GM23338 (cell line): ENCODE measurements at places on chromosomes 7 and 10. TPM values are rescaled to one million over a fixed set of nuclear protein-coding genes. Genes with fewer than 3 reads are reported as not detected.
A peak's percentile ranks its signal among the peaks of the same experiment; 100 is the strongest.

GRCh38 chr7:98629001-98629431, 11.9 kb downstream of the NPTX2 start:
- no peak for DNase-seq

GRCh38 chr7:139321071-139321745, 19.9 kb upstream of the FMC1 start:
- DNase-seq: peak; percentile 75

DNA sequence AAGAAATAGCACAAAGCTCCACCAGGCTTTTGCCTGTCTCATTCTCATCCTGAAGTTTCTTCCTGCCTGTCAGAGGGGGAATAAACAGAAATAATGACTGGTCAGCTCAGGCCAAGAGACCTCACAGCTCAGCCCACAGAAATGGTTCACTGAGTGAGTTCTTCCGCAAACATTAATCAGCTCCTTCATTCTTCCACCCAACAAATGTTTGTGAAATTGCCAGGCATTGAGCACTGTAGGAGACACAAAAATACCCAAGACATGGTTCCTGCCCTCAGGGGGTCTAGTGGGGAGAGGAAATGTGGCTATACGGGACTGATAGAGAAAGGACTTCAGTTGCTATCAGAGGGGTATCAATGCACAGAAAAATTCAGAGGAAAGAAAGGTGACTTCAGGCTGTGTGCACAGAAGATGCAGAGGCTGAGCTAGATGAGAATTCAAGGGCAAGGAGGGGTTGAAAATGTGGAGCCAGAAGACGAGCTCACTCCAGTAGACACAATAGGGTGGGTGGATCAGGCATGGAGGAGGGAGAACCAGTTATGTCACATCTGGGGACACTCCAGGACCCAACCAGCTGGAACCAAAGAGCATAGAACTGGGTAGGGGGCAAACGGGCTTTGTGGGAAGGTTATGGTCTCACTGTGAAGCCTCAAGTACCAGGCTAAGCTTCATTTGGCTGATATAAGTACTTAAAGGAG, 20.9 kb downstream of the MYOF start:
- DNase-seq: no peak

GRCh38 chr10:113438652-113439051, 114.2 kb upstream of the HABP2 start:
- no peak for DNase-seq

GRCh38 chr7:12062062-12062461, 149.0 kb upstream of the TMEM106B start:
- peak; percentile 62 for DNase-seq

Gene GIMAP5
- not detected in 2 replicates for total RNA-seq

Gene ELMO1
- 15.0 and 24.9 TPM in 2 replicates for total RNA-seq

DNA sequence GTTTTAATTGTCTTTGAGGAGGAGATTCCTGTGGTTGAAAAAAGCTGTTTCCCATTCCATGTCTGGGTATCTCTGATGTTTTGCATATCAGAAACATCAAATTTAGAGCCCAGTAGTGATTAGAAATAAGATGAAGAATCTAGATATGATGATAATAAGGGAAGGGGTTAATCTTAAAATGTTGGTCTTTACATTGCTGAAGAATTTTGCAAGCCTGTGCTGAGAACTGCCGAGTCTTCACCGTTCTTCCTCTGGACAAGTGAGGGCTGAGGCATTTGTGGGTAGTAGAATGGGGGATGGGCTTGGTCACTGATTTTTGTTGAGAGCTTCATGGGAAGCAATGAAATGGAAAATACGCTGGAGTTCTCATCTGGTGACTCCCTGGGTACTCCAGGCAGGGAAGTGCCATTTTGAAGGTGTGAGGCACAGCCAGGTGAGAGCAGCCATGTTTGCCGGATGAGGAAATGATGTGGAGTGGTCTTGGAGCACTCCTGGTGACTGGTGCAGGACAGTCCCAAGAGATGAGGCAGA, 10.2 kb downstream of the TCF7L2 start:
- no peak for DNase-seq

DNA sequence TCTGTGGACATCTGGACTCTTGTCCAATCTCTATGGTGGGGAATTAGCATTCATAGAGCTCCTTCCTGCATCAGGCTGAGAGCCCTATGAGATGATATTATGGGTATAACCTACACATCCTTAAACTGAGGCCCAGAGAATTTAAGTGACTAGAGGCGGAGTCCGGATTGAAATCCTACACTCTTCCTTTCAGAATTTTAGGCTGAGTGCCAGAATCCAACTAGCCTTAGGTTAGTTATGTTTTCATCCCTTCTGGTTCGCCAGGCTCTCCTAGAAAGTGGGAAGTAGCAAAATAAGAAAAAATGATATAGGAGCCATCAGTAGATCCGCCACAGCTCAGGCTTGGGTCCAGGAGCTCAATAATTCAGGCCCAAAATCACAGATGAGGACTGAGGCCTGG, 212.5 kb downstream of the GLI3 start:
- no peak for DNase-seq

DNA sequence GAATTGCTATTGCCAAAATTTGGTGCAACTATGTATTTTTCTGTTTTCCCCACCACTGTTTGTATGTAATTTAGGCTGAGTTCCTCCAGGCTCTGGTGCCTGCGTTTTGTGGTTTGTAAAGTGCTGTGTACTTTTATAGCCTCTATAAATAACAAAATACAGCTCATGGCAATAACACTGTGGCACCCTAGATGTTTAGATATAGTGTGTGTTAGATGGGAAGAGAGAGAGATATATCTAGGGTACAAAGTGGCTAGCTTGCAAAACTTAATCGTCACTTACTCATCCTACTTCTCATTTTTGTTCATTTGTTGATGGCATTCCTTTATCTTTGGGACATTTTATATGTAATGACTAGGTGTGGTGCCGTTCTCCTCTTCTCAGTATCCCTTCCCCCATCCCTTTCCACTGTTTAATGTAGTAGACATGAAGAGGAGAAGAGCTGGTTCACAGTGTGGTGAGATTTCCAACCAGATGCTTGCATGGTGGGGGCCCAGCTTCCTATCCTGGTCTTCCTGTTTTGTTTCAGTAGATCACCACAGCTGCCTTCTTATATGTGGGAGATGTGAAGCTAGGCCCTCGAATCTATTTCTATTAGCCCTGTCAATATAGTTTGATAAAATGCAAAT, 115.0 kb downstream of the SND1 start:
- no peak for DNase-seq

DNA sequence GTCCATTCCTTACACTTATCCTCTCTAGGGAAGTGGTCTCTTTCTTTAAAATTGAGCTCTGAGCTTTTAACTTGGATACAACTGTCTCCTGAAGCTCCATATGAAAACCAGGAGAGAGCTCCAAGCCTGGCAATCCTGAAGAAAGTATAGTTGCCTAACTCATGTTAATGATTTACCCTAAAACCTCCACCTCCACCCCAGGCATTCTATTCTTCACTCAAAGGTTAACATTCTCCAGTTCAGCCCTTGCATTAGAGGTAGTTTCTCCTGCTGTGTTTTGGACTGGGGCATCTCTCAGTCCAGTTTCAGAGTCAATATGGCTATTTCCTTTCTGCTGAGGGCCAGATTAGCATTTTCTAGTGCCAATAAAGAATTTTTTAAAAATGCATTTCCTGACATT, 195.5 kb downstream of the SLC25A13 start:
- peak; percentile 14 for DNase-seq

Gene FAM25G
- total RNA-seq: not detected in 2 replicates

- DNase-seq: no peak
These were observed 19.8 kb downstream of the TSPAN14 start for GRCh38 chr10:80473692-80474596.

DNA sequence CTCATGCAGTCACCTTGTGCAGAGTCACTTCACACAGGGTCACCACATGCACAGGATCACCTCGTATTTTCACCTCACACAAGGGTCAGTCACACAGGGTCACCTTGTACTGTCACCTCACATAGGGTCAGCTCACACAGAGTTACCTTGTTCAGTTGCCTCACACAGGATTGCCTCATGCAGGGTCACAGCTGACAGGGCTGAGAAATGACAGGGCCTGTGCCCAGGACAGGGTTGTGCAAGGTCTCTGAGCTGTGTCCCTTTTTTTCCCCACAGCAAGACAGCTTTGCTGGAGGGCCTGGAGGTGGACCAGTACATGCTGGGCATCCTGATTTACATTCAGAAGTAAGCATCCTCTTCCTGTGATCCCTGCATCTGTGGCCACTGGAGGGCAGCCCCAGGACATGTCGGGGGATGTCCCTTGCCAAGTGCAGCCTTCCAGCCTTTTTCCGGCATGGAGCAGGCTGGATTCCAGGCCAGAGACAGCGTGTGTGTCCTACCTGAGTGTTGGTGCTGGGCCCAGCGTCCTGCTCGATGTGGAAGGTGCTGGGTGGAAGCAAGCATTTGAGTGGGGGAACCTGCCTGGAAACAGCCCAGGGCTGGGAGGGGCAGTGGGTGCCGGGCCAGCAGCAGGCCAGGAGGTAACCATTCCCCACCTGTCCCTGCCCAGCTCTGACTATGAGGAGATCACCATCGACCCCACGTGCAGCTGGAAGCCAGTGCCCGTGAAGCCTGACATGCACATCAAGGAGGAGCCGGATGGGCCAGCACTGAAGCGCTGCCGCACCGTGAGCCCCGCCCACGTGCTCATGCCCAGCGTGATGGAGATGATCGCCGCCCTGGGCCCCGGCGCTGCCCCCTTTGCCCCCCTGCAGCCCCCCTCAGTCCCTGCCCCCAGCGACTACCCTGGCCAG, 16.3 kb downstream of the ZMIZ2 start:
- DNase-seq: no peak

DNA sequence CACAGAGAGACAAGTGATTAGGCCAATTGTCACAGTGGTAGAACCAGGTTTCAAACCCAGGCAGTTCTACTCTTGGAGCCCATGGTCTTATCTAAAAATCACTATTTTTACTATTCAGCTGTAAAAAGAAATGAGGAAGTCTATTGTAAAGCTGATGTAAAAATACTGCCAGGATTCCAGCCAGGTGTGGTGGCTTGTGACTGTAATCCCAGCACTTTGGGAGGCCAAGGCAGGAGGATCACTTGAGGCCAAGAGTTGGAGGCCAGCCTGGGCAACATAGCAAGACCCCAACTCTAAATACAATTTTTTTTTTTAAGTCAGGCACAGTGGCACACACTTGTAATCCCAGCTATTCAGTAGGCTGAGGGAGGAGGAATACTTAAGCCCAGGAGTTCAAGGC, 40.4 kb downstream of the HIP1 start:
- no peak for DNase-seq

- DNase-seq: no peak
These were observed 26.9 kb downstream of the ADAMTS14 start for GRCh38 chr10:70699063-70699658.

Gene TRIM73
- total RNA-seq: 0.31 and 0.54 TPM in 2 replicates

DNA sequence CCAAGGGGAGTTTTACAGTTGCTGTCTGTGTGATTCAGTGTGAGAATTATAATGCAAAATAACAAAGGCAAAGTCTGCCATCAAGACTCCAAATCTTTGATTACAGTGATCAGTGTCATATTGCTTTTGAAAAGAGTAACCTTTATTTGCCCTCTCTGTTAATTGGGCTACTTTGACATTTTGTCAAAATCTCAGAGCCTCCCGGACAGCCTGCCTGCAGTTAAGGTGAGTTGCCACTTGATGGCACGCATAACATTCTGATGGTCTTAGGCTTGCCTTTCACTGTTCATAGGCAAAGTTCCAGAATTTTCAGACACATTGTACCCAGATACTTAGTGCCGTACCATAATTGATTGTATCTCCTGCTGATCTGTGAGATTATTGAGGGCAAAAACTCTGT, 253.5 kb downstream of the ABCA13 start:
- DNase-seq: peak; percentile 65

DNA sequence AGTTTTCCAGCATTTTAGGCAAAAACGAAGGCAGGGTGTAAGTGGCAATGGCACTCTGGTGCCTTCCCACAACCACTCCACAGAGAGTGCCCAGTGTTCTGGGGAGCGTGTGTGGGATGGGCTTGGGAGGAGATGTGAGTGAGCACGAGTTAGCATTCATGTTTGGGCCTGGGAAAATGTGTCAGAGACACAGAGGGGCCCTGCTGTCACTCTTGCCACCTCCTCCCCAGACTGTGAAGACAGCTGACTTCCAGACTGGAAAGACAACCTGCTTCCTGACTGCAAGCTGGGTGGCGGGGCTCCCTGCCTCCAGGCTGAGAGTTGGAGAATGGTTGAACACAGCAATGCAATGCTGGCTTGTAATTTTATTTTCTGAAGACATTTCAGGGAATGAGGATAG, 454.5 kb upstream of the ZMIZ1 start:
- no peak for DNase-seq

DNA sequence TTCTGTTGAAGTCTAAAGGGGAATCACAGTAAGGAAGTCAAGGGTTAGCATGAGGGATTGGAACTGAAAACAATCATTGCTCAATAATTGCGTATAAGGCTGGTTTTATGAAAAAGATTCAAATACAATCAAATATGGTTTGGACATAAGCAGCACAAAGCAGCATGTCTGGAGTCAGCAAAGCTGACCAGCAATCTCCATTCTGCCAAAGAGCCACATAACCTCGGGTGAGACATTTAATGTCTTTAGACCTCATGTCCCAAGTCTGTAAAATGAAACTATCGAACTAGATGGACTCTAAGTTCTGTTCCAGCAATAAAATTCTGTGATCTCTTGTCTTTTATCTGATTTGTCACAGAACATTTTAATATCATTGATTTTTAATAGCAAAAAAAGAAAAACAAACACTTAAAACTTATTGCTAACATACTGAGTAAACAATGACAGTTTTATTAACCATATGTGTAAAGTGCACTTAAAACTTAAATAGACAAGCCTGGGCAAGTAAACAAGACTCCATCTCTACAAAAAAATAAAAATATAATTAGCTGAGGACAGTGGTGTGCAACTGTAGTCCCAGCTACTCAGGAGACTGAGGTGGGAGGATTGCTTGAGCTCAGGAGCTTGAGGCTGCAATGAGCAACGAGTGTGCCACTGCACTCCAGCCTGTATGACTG, 217.0 kb downstream of the MAGI2 start:
- DNase-seq: no peak

DNA sequence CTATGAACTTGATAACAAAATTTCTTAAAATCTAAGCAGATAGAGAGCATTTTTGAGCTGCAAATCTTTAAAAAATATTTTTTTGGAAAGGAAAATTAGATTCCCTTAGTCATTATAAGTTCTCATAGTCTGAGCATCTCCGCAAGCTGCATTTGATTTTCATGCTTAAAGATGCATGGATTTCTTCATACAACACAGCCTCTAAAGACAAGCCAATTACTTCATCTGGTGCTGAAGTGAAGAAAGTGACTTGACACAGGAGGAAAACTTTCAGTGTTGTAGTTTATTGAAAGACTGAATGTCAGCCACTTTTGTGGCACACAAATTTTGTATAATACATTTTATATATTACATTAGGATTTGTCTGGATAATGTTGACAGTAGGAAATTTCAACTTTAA, 22.5 kb downstream of the SEMA3D start:
- no peak for DNase-seq

GRCh38 chr10:133315847-133316246, 7.1 kb downstream of the ZNF511 start:
- no peak for DNase-seq
